CD4-positive, alpha-beta T cell treated with Interleukin-15 for 1 hour (primary cell): ENCODE measurements at places on chromosomes 16 and 17.

- DNase-seq, result no peak
Observed at GRCh38 chr16:27330542-27330941, 16.8 kb downstream of the IL4R start.

DNA sequence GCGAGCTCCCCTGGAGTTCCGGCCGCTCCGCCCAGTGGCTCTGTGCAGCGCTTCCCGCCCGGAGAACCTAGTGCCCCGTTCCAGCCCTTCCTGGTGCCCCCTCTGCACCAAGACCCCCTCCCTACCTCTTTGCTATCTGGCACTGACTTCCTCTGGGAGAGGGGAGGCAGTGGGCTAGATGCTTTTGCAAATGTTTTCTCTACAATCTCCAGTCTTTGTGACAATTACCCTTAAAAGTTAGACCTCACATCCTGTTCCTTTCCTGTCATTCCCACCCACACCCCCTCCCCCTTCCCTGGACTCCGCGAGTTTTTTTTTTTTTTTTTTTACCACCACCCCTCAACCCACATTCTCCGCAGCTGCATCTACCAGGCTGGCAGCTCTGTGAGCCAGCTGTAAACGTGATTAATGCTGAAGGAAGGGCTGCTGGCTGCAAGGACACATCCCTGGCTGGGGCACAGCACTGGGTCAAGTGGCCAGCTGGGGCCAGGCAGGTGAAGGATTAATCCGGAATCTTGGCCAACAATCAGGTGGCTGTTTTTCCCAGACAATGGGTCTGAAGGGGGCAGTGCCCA lies 101.5 kb downstream of the MGAT5B start:
- no peak for DNase-seq

GRCh38 chr17:41392278-41392677 lies 5.1 kb downstream of the KRT31 start:
- DNase-seq, result no peak

DNA sequence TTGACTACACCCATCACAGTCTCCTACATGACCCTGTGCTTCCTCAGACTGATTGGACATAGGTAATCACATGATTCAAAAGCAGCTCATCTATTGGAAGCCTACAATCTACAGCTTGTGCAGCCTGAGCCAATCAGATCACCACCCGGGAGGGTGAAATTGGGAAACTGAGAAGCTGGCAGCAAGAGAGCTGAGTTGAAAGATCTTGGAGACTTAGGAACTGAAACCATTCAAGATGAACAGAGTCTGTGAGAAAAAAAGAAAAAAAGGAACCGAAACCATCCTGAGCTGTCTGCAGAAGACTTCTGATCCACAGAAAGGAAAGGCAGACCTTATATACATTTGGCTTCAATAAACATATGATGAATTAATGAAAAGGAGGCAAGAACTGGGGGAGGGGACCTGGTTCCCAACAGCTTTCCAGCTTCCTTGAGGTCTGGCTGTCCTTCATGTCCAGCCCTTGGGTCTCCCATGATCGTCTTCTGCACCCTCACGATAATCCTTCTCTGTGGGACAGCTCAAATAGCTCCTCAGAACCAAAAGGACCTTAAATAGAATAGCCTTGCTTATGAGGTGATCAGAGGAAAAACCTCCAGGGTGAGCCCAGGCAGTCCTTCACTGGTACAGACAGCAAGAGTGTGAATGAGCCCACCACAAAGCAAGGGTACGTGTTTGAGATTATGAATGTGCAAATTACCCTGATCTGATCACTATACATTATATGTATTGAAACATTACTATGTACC lies 32.6 kb downstream of the PLXDC1 start:
- DNase-seq, result peak; percentile 54

DNA sequence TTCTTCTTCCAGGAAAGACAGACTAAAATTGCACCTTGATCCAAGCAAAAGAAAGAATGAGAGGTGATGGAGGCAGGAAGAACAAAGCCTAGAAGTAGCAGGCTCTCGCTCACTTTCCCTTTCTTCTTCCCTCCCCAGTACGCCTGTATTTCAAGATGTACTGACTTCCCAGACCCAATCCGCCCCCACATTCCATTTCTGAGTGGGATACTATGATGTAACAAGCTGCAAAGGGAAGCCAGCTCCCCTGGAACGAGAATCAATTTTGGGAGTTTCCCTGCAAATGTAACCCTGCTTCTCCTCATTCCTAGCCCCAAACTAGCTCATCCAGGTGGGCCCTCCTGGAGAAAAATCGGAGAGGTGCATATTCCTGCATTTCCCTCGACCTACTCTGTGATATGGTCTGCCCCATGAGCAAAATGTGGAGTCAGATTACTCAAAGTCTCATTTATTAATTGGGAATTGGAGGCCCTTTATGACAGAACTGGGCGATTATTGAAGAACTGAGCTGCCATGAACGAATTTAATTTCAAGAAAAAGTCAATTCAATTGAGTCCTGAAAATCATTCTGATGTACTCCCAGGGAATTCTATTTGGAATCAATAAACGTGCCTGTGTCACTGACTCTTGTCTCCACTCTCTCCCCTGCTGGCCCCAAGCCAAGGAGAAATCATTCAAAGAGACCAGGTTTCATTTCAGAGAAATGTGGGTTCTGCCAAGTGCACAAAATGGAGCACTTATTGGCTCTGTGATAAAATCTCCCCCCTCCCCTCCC lies 398.9 kb downstream of the SHISA9 start:
- DNase-seq, result no peak

DNA sequence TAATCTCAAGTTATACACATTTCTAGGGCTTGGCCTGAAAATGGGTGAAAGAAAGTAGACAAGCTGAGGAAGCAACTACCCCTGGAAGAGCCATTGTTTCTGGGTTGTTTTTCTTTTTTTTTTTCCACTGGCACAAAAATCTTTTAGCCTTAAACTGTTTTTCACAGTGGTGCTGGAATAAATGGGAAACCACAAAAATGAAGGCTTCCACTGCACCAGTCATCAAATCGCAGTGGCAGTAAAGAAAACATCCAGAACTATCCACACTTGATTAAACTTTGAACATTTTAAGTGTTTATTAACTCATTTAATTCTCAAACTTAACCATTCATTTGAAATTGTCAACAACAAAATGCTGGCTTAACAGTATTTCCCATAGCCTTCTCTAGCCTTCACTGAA lies 14.3 kb downstream of the CMTM4 start:
- no peak for DNase-seq

- no peak for DNase-seq
Observed at GRCh38 chr17:71580220-71580619, 540.6 kb upstream of the SOX9 start.
